ENCODE measurements at places on chromosomes 6 and 20.

GRCh38 chr6:12608016-12608860 is 108.3 kb upstream of the PHACTR1 start:
- peak; percentile 84 for DNase-seq

DNA sequence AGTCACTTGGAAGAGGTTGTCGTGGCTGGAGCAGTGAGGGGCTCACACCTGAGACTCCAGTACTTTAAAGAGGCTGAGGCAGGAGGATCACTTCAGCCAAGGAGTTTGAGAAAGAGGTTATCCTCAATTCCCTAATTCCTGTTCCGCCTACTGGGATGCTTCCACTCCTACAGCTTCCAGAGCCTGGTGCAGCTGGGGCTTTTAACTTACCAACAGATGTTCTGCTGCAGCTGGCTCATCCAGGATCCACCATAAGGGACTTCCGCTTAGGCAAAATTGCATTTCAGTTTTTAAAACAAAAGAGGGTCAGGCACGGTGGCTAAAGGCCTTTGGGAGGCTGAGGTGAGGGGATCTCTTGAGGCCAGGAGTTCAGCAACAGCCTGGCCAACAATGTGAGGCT is 59.1 kb upstream of the CDYL start:
- no peak for DNase-seq

DNA sequence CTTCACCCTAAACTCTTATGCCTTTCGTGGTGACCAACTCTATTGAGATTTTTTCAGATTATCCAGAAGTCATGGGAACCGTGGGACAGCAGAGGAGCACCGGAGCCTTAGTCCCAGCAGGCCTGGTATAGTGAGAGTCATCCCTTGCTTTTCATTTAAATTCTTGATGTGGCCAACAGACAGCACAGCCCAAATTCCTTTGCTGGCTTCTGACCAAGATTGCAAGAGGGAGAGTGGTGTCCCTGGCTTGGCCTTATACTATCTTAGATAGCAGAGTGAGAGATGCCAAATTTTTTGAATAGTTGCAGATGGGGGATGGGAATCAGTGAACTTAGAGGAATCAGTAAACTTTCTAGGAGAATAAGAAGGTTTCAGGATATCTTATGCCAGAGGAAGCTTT is 7.8 kb downstream of the STX11 start:
- DNase-seq: no peak

- peak; percentile 20 for DNase-seq
Measured at GRCh38 chr20:45944151-45944964, 9.9 kb downstream of the PCIF1 start.

GRCh38 chr6:142867355-142867801 is 77.6 kb downstream of the HIVEP2 start:
- peak; percentile 29 for DNase-seq

DNA sequence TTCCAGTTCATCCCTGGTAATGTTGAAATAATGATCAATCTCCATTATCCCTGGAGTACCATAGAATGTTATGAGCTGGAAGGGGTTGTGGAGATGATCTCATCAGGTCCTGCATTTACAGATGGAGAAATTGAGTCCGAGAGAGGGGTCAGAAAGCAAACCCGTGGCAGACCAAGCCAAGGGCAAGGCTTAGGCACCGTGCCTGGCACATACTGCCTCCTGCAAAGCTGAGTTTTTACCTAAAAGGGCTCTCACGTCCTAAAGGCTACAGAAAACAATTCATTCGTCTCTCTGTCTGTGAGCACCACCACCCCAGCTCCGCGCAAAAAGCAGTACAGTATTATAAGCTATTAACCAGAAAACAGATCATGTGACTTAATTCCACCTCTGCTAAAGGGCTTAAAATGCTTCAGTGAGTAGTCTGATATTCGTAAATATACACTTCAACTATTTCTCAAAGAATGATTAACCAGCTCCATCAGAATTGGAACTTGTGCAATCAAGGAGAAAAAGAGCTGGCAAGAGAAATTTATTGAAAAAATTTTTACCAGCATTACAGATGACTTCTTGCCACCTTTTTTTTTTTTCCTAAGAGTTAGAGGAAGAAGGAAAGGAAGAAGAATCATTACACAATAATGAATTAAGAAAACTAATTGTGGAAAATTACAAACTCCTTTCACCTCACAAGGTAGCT is 3.4 kb upstream of the PARD6B start:
- no peak for DNase-seq

DNA sequence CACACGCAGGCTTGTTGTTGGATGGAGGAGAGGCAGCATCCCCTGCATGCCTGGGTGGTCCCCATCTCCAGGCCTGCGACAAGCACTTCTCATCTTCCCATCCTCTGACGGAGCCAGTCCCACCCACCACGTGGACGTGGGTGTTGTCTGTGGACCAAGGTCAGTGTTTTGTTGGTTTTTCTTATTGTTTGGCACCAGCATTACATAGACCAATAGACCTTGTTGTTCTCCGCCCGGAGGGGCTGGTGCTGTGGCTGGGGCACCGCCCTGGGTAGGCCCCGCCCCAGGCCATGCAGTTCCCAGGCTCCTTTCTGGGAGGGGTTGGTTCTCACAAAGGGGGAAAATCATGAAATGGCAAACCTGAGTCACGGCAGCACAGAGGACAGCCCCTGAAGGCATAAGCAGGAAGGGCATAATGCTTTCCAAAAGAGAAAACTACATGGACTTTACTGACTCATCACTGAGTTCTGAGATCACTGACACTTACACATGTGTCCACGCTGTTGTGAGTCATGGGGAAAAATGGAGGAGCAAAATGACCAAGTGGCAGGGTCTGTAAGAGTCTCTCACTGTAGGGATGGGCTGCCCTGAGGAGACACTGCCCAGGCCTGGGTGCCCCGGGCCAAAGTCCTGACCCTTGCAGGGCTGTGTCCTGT is 90.8 kb downstream of the THBS2 start:
- DNase-seq: peak; percentile 48

GRCh38 chr6:168071620-168072019 is 7.4 kb downstream of the FRMD1 start:
- no peak for DNase-seq

- DNase-seq: no peak
Measured at GRCh38 chr6:4486568-4487315, 289.5 kb upstream of the CDYL start.

DNA sequence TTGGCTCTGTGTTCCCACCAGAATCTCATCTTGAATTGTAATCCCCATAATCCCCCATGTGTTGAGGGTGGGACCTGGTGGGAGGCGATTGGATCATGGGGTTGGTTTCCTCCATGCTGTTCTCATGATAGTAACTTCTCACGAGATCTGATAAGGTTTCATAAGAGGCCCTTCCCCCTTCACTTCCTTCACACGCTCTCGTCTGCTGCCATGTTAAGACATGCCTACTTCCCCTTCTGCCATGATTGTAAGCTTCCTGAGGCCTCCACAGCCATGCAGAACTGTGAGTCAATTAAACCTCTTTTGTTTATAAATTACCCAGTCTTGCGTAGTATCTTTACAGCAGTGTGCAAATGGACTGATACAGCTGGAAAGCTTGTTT is 90.0 kb downstream of the ELOVL5 start:
- DNase-seq: peak; percentile 66

DNA sequence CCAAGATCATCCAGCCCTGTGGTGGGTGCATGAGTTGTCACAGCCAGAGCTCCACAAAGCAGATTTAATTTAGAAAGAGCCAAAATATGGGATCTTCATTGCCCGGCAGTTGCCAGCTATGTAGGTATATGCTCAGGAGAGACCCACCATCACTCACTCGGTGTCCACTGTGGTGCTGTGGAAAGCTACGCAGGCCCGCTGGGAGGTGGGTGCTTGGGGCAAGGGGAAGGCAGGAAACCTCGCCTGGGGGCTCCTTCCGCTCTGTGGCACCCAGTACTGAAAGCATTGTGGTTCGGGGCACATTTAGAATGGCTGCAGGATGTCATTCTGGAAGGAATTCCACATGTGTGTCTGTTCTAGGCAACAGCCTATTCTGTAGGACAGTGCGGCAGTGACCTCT is 259.9 kb downstream of the TAF4 start:
- DNase-seq: no peak

DNA sequence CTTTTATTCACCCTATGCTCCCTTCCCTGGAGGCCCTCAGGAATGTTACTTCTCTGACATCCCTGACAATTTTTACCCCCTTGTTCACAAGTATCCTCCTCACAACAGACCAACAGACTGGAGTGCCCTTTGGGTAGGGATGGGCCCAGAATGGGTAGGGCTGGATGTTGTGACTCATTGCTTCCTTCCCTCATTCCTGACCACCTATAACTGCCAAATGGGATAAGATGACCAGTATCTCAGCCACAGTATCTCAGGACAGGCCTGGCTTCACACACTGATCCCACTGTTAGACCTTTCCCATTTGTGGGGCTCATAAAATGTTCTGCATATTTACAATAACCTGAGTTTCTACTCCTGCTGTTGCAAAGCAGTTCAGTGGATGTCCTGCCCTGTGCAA is 223.0 kb upstream of the LRFN2 start:
- DNase-seq: no peak

- peak; percentile 85 for DNase-seq
Measured at GRCh38 chr6:47655719-47656595, 42.4 kb upstream of the ADGRF4 start.

DNA sequence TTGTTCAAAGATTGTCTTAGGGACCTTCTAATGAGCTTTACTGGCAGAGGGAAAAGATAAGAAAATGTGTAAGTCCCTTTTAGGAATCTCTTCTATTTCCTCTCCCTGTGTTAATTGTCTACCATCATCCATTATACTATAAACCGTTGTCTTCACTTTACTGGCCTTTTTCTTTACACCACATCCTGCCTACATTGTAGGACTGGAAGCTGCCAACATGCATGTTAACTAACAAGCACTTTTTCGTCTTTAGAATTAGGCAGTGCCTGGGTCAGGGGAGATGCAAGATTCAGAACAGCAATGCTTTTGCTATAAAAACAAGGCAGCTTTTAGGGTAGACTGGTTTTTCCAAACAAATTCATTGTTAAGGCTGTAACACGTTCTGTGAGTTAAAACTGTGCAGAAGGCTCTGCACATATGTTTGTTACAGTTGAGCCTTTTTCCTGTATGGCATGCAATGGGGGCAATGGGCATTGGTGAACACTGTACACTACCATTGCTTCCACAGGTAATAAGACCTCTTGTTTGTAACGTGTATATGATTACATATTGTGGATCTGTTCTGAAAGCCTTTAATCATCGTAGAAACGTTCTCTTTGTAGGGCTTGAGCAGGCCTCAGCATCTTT is 10.9 kb upstream of the PKIG start:
- DNase-seq: no peak

- DNase-seq: no peak
Measured at GRCh38 chr6:39360378-39360777, 37.9 kb upstream of the KCNK16 start.

GRCh38 chr6:149169761-149170511 is 147.6 kb upstream of the TAB2 start:
- no peak for DNase-seq

DNA sequence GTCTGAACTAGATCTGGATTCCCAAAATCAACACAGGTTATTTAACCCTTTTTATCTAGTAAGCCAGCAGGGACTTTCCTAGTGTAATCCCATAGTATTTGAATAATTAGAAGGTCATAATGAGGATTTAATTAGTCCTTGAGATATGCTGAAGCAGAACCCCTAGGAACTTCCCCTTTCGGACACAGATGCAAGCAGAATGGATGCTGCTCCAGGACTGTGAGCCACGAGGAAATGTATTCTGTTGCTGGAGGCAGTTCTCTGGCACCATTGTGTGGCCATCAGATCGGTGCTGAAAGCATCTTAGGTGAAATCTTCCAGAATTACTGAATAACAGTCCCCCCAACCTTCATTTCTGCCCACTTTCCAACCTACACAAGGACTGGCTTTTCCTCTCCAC is 206.9 kb downstream of the TMEM242 start:
- peak; percentile 8 for DNase-seq

DNA sequence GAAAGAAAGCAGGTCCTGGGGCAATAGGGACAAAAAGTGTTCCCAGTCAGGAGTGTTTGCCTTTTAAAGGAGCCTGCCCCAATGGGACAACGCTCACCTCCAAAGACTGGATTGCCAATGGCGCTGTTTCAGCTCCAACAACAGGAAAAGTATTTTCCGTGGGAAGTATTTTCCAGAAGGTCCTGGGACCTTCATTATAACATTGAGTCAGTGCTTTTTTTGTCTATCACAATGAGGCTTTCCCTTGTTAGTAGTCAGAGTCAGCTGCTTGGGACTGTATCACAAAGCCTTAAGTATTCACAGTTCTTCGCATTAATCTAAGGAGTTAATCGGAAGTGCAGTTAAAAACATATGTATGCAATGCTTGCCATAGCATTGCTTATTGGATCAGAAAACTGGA is 17.3 kb downstream of the TRAF3IP2 start:
- no peak for DNase-seq

DNA sequence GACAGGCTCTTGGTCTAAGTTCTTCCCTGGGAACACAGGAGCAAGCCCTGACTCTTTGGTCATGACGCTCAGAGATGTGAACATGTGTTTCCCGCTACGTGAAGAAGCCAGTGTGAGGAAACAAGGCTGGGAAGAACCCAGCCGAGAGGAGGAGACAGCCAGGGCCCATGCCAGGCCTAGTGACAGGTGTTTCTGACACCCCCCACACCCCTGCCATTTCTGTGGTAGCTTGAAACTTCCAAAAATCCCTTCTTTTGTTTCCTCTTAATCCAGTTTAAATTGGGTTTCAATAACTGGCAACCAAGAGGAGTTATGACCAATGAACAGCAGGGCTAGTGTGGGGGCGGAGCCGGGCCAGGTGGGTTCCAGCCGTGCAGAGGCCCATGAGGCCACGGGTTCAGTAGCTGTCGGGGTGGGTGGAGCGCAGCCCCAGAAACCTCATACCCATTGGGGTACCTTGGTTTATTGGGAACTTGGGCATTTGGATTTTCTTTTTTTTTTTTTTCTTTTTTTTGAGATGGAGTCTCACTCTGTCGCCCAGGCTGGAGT is 33.5 kb downstream of the WRNIP1 start:
- DNase-seq: no peak

GRCh38 chr6:56923565-56923964 is 31.3 kb upstream of the BEND6 start:
- DNase-seq: no peak

- no peak for DNase-seq
Measured at GRCh38 chr20:58991715-58992114, 10.7 kb downstream of the NELFCD start.

- no peak for DNase-seq
Measured at GRCh38 chr20:59736366-59736765, 132.0 kb downstream of the PHACTR3 start.

DNA sequence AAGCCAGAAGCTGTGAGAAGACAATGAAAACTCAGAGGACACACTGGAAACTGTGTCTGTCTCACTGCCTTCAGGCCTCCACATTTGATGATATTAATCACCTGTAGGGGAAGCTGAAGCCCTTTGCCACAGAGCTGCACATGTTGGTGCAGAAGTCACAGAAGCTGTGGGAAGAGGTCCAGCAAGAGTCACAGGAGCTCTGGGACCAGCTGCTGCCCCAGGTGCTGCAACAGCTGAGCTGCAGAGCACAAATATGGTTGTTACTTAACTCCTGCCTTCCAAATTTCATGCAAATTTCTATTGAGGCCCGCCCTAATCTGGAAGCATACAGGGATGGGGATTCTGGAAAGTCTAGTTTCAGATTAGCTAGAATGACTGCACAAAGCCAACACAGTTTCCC is 169.3 kb downstream of the OGFRL1 start:
- no peak for DNase-seq

Measured in MV-4-11 (cell line).